ENCODE measurements at places on chromosomes 12 and 14.

DNA sequence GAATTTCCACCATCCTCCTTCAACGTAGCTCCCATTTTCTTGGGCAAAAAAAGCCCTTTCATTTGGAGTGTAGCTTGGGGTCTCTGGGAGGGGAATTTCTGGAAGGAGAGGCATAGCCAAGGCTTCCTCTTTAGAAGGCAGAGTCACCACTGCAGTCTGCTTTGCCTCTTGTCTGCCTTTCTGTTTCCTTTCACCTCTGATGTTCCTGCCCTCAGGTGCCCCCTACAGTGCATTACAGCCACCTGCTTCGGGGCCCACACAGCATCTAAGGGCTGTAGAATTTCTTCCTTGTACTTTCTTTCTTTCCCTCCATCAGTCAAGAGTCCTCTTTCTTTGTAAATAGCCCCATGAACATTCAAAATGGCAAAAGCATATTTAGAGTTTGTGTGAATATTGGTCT is 1313.9 kb downstream of the TMEM121 start:
- no peak for DNase-seq

GRCh38 chr12:56518570-56518969 is 3.0 kb upstream of the RBMS2 start:
- DNase-seq = no peak

- DNase-seq = no peak
Observed at GRCh38 chr12:118377021-118377883, 897 bp downstream of the SUDS3 start.

DNA sequence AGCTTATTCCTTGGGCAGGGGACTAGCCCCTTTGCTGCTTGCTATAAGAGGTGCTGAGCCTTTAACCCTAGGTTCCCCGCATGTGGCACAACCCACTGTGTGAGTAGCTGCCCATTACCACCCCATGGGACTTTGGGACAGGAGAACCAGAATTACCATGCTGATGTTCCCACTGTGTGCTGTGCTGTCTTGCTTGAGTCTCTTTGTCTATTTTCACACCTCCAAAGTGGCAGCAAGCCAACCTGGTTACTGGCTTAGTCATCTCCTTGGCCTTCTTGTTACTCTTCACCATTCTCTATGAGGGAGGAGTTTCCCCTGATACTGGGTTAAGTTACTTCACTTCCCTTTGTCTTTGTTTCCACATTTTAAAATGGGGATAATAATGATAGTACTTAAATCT is 73.4 kb upstream of the ETV6 start:
- no peak for DNase-seq

DNA sequence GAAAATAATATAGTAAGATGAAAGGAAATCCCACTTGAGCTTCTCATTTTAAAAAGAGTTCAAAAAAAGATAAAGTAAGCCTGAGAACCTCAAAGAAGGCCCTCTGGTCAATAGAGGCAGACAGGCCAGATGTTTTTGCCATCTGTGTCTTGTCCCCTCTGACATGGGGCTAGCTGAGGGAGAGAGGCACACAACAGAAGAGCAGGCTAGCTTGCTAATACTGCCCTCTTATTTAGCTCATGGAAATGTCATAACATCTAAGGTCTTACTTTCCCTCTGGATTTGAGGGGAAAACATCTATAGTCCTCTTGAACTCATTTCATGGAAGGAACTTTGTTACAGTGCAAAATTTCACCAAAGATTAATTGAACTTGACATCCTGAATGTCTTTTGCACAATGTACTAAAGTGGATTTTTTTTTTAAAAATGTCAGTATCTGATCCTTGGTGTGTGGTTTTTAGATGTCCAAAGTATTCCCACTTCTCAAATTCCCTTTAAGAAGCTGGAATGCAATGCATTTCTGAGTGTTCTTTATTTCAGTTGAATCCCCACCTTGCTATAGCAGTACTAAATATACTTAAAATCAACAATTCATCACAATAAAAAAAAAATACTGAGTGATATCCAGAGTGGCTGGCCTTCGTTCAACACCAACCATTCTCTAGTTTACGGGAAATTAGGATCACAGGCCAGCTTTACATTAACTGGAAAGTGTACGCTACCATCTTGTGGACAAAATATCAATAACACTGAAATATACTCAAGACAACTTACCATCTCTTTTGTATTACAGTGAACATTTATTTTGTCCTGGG is 176.7 kb downstream of the PAH start:
- DNase-seq = no peak

GRCh38 chr14:56816574-56817391 is 6.5 kb upstream of the OTX2 start:
- no peak for DNase-seq

DNA sequence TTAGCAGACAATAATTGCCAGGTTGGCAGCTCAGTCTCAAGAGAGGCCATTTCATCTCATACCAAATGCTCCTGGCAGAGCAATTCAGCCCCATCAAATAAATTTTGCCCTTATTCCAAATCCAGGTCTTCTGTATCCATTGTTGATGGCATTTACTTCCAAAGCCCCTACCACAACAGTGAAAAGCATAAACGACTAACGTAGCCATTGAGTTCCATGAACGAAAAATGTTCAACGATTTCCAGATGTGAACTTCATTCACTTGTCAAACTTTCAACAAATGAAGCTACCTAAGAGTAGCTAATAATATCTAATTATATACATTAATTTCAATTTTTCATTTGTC is 3.0 kb upstream of the GCN1 start:
- no peak for DNase-seq

DNA sequence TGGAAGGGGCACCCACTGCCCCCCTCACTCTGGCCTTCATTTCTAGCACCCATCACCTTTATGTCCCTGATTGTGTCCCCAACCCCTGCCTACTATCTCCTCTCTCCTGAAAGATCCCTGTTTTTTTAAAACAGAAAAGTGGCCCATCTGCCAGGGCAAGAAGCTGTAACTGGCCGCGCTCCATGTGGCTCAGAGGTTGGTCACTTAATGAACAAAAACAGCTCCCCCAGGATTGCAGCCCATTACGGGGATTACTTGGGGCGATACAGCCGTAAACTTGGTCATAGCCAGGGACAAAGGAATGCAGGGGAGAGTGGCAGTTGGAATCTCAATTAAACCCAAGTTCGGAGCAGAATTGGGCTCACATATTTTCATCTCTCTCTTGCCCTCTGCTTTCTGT is 34.8 kb upstream of the VSX2 start:
- DNase-seq = no peak

GRCh38 chr12:127873306-127873705 is 393.7 kb upstream of the TMEM132C start:
- DNase-seq = no peak

DNA sequence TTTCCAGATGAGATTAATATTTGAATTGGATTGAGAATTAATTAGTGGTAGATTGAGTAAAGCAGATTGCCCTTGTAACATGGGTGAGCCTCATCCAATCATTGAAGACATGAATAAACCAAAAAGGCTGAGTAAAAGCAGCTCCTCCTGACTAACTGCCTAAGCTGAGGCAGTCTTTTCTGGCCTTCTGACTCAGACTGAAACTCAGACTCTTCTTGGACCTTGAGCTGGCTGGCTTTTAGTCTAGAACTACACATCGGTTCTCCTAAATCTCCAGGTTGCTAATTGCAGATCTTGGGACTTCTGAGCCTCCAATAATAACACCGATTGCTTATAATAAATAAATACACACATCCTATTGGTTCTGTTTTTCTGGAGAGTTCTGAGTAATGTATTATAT is 24.0 kb downstream of the FKBP11 start:
- DNase-seq = no peak

DNA sequence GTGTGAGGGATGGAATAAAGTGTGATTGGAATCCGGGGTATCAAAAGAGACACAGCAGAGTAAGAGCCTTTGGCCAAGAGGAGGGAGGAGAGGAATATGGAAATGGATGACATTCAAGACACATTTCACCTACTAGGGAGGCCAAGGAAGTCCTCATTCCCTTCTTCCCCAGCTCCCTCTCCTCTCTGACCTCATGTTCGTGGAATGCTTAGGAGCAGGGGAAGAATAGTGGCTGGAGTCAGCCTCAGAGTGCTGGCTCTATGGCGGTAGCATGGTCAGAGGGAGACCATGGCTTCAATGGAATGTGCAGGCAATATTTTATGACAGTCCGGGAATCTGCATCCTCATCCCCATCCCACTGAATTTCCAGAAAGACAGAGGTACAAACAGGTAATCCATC is 196.6 kb downstream of the EGLN3 start:
- DNase-seq = no peak

DNA sequence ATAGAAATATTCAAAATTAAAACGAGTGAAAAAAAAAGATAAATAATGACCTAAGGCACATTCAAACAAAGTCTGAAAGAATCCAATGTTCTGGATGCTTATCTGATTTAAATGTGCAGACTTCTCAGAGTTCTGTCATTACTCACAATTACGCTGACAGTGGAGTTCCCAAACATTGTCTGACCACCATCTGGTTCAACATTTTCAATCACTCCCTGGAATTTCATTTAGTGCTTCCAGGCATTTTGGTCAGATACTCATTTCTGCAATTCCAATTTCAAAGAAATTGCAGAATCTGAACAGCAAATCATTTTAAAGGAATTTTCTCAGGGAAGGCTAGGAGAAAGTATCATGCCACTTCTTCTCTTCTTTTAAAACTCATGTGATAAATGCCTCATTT is 398.2 kb upstream of the PDE3A start:
- no peak for DNase-seq

DNA sequence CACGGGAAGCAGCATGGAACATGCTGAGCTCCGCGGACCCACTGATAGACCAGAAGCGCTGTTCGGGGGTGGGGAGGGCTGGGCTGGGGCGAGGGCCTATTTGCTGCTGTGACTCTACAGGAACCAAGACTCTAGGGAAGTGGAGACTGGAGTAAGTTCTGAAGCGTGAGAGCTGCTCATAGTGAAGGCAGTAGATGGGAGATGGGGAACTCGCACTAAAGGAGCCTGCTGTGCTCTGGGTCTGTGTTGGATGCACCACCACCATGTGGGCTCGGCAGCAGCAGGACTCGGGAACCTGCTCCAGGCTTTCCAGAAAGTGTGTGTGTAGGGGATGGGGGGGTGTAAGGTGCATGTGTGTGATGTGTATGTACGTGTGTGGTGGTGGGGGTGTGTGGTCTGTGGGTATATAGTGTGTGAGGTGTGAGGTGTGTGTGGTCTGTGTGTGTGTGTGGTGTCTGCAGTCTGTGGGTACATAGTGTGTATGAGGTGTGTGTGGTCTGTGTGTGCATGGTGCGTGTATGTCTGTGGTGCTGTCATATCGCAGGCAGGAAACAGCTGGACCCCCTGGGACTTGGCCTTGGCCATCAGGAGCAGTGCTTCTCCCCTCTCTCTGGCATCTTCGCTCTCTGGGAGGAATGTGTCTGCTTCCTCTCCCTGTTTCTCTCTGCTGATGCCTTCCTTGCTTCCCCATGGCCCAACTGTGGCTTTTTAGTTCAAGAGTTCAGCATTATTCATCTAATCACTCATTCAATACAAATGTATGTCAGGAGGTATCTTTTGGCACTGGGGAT is 378.9 kb downstream of the FUT8 start:
- no peak for DNase-seq

GRCh38 chr14:47438650-47439140 is 236.7 kb downstream of the MDGA2 start:
- no peak for DNase-seq

- no peak for DNase-seq
Observed at GRCh38 chr14:22798528-22798927, 16.7 kb downstream of the SLC7A7 start.

GRCh38 chr12:2057041-2057794 is 4.4 kb downstream of the CACNA1C start:
- peak; percentile 76 for DNase-seq

- DNase-seq = no peak
Observed at GRCh38 chr12:120659151-120659525, 18.7 kb downstream of the CABP1 start.

- no peak for DNase-seq
Observed at GRCh38 chr12:62021808-62022207, 238.4 kb upstream of the USP15 start.

GRCh38 chr14:56561606-56562005 is 18.0 kb upstream of the TMEM260 start:
- DNase-seq = no peak

GRCh38 chr12:52091869-52092268 is 12.4 kb downstream of the SMIM41 start:
- no peak for DNase-seq

GRCh38 chr14:99681101-99681831 is 2.8 kb upstream of the CYP46A1 start:
- no peak for DNase-seq

GRCh38 chr14:42316693-42317092 is 710.0 kb downstream of the LRFN5 start:
- DNase-seq = no peak

GRCh38 chr12:86698641-86698980 is 442.4 kb upstream of the MGAT4C start:
- DNase-seq = no peak

DNA sequence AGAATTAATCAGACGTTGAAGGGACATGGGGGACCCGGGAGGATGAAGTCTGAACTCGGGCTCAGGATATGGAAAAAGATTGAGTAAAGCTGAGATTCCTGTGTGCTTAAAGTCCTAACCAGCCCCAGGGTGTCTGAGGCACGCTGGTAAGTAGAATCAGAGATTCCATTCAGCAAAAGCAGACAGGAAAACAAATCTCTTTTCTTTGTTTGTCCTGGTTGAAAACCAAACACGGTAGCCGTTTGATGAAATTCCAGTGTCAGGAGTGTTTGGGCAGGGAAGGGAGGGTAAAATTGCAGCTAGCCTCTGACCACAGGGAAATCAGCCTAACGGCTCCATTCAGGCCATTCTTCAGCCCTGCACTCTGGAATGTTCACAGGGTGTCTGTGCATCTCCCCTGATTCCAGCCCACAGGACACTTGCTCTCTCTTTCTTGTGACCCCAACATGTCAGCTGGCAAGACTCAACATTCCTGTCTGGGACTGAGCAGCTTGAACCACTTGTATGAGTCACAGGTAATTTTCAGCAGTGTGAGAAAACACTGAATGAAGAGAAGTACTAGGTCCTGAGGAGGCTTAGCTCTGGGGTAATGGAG is 31.0 kb downstream of the NINJ2 start:
- DNase-seq = no peak

DNA sequence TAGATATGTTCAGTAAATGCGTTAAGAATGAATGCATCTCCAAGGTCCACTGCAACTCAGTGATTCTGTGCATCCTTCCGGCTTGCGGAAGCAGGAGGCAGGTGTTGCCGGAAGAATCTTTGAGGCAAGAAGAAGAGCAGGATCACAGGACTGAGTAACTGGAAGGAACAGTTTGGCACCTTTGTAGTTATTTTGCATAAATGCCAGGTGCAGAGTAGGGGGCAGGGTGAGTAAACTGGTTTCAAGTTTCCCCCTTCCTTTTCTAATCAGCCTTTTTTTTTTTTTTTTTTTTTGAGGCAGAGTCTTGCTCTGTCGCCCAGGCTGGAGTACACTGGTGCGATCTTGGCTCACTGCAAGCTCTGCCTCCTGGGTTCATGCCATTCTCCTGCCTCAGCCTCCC is 22.3 kb downstream of the DYRK4 start:
- no peak for DNase-seq

DNA sequence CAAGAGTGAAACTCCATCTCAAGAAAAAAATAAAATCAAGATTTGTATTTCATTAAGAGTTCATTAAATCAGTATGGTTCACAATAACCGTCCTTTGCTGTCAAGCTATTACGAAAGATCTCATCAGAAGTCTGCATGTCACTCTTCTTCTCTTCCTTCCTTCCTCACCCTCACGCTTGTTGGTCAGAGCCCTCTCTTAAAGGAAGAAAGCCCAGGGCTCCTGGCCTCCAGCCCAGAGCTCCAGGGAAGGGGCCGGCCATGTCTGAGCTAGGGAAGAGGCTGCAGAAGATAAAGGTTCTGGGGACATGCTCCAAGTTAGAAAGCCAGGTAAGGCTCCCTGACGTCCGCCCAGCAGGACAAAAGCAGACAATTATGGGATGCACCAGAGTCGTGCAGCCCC is 43.1 kb upstream of the DLK1 start:
- DNase-seq = no peak

Data from neural crest cell (in vitro differentiated cells).